ENCODE measurements at places on chromosomes 4 and X.

- no peak for DNase-seq
These were observed 27.2 kb downstream of the LIN54 start for GRCh38 chr4:82983444-82983843.

DNA sequence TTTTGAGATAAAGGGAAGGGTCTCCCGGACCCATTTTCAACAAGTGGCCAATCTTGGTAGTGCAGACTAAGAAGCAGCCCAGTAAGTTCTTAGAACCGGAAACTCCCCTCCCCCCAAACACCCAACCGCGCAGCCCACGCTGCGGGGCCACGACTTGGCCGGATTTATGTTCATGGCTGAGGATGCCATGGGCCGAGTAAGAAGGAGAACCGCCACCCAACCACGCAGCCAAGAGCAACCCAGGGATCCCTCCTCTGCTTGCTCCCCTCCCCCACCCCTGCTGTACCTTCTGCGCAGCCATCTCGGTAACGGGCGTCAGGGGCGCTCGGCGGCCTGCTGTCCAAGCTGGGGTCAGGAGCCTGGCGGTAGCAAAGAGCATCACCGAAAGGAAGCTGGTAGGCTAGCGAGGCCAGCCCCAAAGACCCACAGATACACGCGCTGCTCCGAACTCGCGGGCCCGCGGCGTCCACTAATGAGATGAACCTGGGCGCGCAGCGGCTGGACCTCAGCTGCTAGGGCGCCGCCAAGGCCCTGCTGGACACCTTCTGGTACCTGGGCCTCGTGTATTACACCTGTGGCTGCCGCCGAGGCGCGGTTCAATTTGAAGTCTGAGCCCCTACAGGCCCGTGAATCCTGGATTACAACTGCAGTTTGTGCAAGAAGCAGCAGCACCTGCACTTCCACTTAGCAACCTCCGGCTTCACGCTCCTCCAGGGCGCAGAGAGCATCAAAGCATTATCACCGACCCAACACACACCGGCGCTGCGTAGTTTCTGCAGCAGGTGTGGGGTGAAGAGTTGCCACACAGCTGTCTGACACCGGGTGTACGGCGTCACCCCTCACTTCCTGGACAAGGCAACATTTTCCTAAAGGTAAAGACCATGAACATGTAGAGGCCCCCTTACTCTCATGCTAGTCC is 63.4 kb downstream of the NUDT10 start:
- peak; percentile 72 for DNase-seq

- no peak for DNase-seq
These were observed 73.6 kb downstream of the STK32B start for GRCh38 chr4:5124876-5125275.

GRCh38 chrX:111695297-111695880 is 14.4 kb downstream of the ALG13 start:
- no peak for DNase-seq

- no peak for DNase-seq
These were observed 20.7 kb downstream of the SYNPO2 start for GRCh38 chr4:118909173-118909956.

- DNase-seq: no peak
These were observed 1710.5 kb upstream of the TENM3 start for GRCh38 chr4:180532691-180533090.

DNA sequence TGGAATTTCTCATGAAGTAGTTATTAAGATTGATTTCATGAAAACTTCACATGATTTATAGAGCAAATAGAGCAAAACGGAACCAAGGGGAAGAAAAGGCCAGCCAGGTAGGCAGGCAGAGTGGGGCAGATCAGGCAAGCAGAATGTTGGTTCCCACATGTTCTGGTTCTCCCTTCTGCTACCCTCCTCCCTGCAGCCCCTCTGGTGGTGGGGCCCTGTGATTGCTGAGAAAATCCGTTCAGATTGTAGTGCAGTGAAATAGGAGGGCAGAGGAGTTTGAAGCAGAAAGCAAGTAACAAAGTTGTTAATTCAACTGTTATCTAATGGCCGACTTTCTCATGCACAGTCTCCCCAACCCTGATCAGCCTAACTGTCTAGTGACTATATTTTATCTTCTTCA is 185.3 kb downstream of the MID1IP1 start:
- no peak for DNase-seq

GRCh38 chr4:126752126-126752525 is 880.6 kb upstream of the INTU start:
- no peak for DNase-seq

GRCh38 chr4:74105656-74106280 is 6.8 kb upstream of the CXCL2 start:
- no peak for DNase-seq

- DNase-seq: no peak
These were observed 1.9 kb downstream of the DHRSX start for GRCh38 chrX:2498781-2499302.

DNA sequence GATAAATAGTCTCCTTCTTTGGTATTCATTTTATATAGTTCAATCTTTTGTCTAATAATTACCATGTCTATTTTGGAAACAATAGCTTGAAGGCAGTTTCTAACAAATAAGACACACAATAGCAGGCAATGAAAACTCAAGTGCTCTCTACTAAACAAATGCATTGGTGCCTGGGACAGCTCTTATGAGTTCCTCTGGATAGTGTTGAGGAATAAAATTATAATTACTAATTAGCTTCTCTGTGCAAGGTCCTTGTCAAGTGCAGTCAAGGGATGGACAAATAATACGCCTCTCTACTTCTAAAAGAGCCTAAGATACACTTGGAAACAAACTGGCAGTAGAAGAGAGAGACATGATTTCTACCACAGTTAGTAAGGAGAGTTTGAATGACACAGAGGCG is 229.0 kb upstream of the GLRA2 start:
- DNase-seq: no peak

DNA sequence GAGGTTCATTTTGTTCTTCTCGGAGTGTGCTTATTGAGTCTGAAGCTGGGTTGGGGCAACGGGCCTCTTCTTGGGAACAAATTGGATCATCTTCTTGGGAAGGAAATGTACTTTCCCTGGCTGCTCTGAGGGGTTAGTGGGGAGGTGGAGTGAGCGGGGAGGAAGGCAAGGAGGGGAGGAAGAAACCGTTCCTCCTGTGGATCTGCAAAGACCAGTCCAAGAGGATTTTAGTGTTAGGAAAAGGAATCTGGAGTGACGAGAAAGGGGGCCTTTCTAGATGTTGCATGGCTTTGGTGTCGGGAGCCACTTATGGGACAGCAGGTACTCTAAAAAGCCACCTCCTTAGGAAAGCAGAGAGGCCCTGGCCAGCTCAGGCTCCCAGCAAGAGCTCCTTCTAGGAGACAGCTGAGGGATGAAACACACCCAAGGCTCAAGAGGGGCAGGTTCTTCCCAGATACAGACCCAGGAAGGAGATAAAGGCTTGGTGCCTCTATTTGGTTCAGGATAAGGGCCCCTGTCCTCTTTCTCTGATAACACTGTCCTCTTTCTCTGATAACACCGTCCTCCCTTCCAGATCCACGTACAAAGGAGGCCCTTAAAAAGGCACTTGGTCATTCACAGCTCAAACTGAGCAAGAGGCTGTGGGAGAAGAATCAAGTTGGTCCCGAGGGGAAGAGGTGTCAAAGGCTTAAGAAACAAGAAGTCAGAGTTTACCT is 451 bp downstream of the SOD3 start:
- DNase-seq: no peak

GRCh38 chrX:129823115-129823514 is 20.6 kb downstream of the ZDHHC9 start:
- DNase-seq: no peak

DNA sequence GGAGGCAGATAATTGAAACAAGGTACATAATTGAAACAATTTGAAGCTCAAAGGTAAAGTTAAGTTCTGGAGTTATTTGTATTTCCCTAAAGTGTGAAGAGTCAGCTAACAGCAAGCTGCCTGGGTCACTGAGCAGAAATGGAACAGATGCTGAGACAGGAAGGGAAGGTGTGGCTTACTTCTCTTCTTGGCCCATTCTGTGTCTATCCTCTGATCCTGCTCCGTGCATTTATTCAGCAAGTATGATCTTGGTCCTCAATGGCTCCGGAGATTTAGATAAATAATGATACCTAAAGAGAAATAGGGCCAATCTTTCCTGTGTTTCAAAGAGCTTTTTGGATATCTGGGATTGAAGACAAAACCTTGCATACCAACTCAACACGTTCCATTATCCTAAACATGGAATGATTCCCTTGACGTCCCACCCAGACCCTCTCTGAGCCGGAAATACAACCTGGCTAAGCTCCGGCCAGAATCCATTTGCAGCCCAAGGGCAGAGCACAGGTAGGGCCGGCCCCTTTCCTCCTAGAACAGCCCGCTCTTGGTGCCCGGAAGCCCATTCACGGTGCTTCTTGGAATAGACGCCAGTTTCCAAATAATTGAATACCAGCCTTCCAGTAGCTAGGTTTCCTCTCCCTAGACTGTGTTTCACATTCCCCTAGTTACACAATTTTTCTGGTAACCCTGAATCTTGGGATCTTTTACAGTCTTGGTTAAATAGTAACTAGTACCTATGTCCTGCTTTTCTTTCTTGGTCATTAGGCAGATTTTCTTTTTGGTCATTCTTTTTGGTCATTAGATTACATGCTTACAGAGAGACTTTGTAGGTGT is 211.0 kb downstream of the NWD2 start:
- no peak for DNase-seq

DNA sequence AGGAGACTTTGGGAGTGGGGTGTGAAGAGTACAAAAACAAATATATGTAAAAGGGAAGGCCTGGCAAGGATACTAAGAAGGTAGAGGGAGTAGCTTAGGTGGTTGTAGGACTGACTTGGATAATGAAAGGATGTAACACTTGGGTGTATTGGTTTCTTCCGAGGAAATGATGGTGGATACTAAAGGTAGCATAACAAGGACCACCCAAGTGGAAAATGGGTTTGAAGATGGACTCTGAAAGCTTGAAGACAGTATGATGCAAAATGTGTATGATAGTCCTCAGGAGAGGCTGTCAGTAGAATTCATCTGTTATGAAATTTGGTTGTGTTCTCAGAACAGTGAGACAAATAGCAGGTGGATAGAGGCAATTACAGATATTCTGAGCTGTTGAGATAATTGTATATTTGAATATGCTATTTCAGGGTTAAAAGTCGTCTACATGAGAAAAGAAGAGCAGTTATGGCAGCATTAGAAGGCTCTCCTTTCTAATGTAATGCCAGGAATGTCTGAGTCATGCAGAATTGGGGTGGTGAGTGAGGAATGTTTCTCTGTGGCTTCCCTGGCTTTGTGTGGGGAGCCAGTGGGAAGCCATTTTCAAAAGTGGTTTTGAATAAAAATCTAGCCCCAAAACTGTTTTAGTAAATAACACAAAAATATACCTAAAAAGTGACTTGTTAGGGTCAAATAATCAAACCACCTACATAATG is 75.6 kb downstream of the FHIP1A start:
- no peak for DNase-seq

DNA sequence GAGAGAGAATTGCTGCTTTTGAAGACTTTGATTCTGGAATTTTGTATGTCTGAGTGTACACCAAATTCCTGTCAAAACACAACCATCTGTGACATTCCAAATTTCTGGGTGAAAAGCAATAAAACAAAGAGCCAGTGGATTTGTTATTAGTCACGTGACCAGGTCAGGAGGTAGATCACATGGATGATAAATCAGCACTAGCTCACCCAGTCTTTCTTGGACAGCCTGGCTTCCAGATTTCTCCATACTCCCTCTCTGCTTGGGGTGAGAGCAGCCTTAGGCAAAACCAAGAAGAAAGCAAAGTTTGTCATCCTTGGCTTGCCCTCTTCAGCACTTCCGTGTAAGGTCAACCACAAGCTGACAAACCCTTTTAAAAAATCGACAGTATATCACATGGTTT is 194.2 kb downstream of the CLCN4 start:
- no peak for DNase-seq

- no peak for DNase-seq
These were observed 24.7 kb downstream of the NAT8L start for GRCh38 chr4:2083826-2084160.

DNA sequence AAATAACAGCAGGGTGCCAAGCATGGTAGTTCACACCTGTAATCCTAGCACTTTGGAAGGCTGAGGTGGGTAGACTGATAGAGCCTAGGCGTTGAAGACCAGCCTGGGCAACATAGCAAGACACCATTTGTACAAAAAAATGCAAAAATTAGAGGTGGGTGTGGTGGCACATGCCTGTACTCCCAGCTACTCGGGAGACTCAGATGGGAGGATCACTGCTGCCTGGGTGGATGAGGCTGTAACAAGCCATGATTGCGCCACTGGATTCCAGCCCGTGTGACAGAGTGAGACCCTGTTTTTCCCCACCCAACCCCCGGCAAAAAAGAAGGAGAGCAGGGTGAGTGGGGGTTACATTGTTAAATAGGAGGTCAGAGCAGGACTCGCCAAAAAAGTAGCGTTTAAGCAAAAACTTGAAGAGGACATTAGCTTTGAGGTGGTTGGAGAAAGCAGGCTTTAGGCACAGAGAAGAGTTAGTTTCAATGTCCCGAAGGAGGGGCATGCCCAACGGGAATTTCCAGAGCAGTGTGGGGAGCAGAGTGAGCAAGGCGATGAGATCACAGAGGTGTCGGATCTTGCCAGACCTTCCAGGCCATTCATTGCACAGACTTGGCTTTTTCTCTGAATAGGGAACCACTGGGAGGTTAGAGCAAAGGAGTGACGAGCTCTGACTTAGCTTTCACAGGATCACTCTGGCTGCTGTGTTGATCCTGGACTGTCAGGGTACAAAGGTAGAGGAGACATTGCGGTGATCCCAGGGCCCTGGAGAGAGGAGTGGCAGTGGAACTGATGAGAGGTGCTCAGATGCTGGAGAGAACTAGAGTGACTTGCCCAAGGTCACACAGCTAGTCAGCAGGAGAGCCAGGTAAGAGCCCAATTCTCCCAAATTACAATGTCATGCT is 70.6 kb downstream of the TRAPPC11 start:
- no peak for DNase-seq

- no peak for DNase-seq
These were observed 103.1 kb downstream of the PHEX start for GRCh38 chrX:22135171-22135711.

- DNase-seq: no peak
These were observed 50.3 kb upstream of the SORBS2 start for GRCh38 chr4:185862340-185862739.

- DNase-seq: no peak
These were observed 47.9 kb downstream of the COX18 start for GRCh38 chr4:73021634-73022033.

GRCh38 chr4:140212646-140213045 is 58.7 kb upstream of the MAML3 start:
- DNase-seq: no peak

DNA sequence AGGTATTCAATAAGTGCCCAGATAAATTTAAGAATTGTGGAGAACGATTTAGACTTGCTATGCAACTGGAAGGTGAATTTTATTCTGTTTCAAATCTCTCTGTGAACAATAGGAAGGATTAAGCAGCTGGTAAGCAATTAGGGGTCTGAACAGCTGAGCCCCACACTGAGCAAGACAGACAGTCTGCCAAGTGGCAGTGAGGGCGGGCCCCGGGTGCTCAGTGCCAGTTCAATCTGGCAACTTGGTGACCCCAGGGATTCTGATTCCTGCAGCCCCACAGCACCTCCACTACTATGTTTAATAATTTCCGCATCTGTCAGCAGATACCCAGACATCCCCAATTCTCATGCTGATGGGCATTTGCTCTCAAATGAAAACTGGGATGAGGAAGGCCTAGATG is 317.3 kb downstream of the PPP1R2C start:
- DNase-seq: no peak

- DNase-seq: no peak
These were observed 586.5 kb upstream of the FTHL17 start for GRCh38 chrX:31658360-31658759.

- DNase-seq: no peak
These were observed 6.3 kb upstream of the TRPC5OS start for GRCh38 chrX:111869639-111870034.

Data from activated T-cell treated with anti-CD3 and anti-CD28 coated beads, Interleukin-2, amount 50 U/mL, for 24 hours (primary cell).